Left ventricle myocardium inferior (tissue), 1 donor: ENCODE measurements at places on chromosomes 3 and 15. TPM values are rescaled to one million over a fixed set of nuclear protein-coding genes. Genes with fewer than 3 reads are reported as not detected.

- H3K36me3 ChIP-seq, result no peaks in the 10 kb centered on the region
- H3K27me3 ChIP-seq, result no peaks in the 10 kb centered on the region
- no peak for DNase-seq
- H3K4me3 ChIP-seq, result no peak overlapping the region
- H3K4me1 ChIP-seq, result peaks cover 54% of the 10 kb centered on the region
Observed at GRCh38 chr15:68734352-68734751, 86.3 kb downstream of the ANP32A start.

DNA sequence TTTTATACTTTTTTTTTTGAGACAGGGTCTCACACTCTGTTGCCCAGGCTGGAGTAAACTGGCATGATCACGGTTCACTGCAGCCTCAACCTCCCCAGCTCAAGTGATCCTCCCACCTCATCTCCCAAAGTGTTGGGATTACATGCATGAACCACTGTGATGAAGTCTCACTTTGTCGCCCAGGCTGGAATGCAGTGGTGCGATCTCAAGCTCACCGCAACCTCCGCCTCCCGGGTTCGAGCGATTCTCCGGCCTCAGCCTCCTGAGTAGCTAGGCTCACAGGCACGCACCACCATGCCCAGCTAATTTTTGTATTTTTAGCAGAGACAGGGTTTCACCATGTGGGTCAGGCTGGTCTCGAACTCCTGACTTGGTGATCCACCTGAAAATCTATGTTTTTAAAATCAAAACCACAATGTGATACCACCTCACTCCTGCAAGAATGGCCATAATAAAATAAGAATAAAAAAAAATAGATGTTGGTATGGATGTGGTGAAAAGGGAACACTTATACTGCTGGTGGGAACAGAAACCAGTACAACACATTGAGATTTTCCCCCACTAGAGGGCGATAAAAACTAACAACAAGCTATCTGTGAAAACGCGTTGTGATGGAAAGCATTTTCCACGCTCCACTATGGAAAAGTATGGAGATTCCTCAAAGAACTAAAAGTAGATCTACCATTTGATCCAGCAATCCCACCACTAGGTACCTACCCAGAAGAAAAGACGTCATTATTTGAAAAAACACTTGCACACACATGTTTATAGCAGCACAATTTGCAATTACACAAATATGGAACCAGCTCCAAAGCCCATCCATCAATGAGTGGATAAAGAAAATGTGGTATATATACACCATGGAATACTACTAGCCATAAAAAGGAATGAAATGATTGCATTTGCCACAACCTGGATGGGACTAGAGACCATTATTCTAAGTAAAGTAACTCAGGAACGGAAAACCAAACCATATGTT, 26.8 kb upstream of the OCA2 start:
- DNase-seq, result no peak
- H3K4me3 ChIP-seq, result no peak overlapping the region
- peaks cover 70% of the 10 kb centered on the region for H3K36me3 ChIP-seq

The OCA2 gene
- total RNA-seq, result not detected

- no peak for DNase-seq
- no peak overlapping the region for H3K4me3 ChIP-seq
- no peak overlapping the region for H3K27ac ChIP-seq
- H3K4me1 ChIP-seq, result no peaks in the 10 kb centered on the region
- H3K27me3 ChIP-seq, result no peaks in the 10 kb centered on the region
- H3K36me3 ChIP-seq, result no peaks in the 10 kb centered on the region
Observed at GRCh38 chr3:73739791-73740453, 115.2 kb upstream of the PDZRN3 start.

DNA sequence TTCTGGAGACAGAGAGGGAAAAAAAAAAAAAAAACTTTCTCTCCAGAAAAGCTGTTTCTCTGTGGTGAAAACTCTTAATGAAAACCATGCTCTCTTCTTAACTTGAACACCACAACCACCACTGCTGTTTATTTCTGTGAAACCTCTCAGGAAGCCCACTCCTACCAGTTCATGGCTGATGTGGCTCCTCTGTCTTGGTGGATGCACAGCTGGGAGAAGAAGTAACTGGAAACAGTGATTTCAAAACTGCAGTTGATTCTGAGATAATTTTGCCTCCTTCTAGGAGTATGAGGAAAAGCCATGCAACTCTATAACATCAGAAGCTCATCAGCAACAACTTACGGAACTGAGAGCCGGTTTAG, 40.2 kb upstream of the PYGO1 start:
- H3K4me1 ChIP-seq, result no peaks in the 10 kb centered on the region
- H3K4me3 ChIP-seq, result no peak overlapping the region
- H3K36me3 ChIP-seq, result no peaks in the 10 kb centered on the region
- no peaks in the 10 kb centered on the region for H3K27me3 ChIP-seq
- no peak for DNase-seq

The DNASE1L3 gene
- total RNA-seq, result 4.5 TPM

The FAM174B gene
- total RNA-seq, result 17.1 TPM

The FETUB gene
- total RNA-seq, result not detected

DNA sequence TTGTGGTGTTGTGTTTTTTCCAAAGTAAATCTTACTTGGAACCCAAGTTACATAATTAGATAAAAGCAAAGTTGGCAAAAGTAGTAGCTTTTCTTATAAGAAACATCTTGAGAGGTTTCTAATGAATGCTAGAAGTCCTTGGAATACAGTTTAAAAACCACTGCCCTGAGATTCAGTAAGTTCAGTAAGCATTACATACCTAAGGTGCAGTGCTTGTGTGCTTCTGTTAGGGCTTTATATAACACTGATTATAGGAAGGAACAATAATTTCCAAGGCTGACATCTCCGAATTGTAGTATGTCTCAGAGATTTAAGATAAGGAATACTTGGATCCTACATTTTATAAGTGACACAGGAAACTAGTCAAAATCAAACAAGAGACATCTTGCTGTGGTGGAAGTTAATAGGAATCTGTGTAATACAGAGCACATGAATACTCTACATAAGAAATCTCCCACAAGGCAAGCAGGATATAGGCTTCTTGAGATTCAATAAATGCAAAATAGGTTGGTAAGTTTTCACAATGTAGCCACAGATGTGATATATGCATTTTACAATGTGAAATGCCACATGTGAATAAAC, 268.2 kb downstream of the LSAMP start:
- H3K27me3 ChIP-seq, result no peaks in the 10 kb centered on the region
- no peaks in the 10 kb centered on the region for H3K4me1 ChIP-seq
- DNase-seq, result no peak
- H3K36me3 ChIP-seq, result no peaks in the 10 kb centered on the region
- H3K4me3 ChIP-seq, result no peak overlapping the region

- DNase-seq, result no peak
- no peaks in the 10 kb centered on the region for H3K36me3 ChIP-seq
- H3K4me1 ChIP-seq, result no peaks in the 10 kb centered on the region
- H3K4me3 ChIP-seq, result no peak overlapping the region
- H3K27me3 ChIP-seq, result no peaks in the 10 kb centered on the region
- no peak overlapping the region for H3K27ac ChIP-seq
Observed at GRCh38 chr3:2714834-2715233, 395.3 kb downstream of the IL5RA start.

DNA sequence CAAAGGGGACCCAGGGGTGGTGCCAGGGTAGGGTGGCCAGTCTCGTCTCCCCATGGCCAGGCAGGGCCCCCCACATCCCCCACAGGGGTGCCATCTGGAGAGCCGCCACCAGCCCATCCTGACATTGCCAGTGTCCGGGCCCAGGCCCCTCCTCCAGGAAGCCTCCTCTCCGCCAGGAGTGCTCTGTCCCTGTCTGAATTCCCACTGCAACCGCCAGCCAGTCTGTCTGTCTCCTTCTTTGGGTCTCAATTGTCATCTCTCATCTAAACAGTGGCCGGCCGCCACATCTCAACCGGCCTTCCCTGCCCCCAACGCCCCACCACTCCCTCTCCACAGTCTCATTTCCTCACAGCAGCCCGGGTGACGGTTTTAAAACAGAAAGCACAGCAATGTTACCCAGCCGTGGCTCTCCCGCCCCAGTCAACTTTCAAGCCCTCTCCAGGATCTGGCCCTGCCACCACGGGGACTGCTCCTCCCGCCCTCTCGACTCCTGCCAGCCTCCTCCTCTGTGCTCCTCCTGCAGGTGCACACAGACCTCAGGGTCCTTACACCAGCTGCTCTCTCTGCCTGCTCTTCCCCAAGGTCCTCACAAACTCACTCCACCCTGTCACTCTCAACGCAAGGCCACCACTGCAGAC, 57.0 kb downstream of the IQSEC1 start:
- peaks cover 62% of the 10 kb centered on the region for H3K4me1 ChIP-seq
- H3K27ac ChIP-seq, result peak overlapping the region; percentile 82
- H3K27me3 ChIP-seq, result no peaks in the 10 kb centered on the region
- H3K36me3 ChIP-seq, result no peaks in the 10 kb centered on the region

The SPATA12 gene
- not detected for total RNA-seq

GRCh38 chr15:87527416-87527815, 729.1 kb downstream of the NTRK3 start:
- no peak overlapping the region for H3K4me3 ChIP-seq
- peaks cover 5% of the 10 kb centered on the region for H3K4me1 ChIP-seq
- H3K27ac ChIP-seq, result no peak overlapping the region
- H3K27me3 ChIP-seq, result no peaks in the 10 kb centered on the region
- H3K36me3 ChIP-seq, result no peaks in the 10 kb centered on the region

DNA sequence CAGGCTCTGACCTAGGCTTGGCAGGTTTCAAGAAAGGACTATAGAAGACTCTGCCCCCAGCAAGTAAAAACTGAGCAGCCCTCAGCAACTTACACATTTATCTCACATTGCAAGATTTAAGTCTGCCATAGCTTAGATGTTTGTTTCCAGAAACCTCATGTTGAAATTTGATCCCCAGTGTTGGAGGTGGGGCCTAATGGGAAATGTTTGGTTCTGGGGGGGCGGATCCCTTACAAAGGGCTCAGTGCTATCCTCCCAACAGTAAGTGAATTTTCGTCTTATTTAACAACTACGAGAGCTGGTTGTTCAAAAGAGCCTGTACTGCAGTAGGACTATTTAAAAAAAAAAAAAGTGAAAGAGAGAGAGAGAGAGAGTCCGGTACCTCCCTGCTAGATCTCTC, 125.2 kb upstream of the PROK2 start:
- H3K27ac ChIP-seq, result no peak overlapping the region
- DNase-seq, result no peak
- peaks cover 11% of the 10 kb centered on the region for H3K4me1 ChIP-seq
- no peaks in the 10 kb centered on the region for H3K36me3 ChIP-seq
- peaks cover 39% of the 10 kb centered on the region for H3K27me3 ChIP-seq
- H3K4me3 ChIP-seq, result no peak overlapping the region

DNA sequence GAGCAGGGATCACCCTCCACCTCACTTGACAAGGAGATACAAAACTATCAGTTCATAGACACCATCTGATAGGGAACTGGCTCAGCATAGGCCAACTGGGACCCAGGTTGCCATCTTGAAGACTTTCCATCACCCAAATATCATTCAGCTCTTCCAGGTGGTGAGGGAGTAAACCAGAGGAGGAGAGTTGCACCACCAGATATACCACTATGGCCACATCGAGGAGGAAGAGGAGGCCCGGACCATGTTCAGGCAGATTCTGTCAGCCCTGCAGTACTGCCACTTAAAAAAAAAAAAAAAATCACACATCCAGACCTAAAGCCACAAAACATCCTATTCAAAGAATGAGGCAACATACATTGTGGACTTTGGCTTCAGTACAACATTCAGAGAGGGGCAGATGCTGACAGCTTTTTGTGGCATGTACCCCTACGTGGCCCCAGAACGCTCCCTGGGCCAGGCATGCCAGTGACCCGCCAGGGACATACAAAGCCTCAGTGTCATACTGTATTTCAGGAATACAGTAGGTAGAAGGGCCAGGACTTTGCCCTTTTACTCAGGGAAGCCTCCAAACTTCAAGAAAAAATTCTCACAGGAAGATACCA, 18.4 kb upstream of the EMC3 start:
- H3K4me3 ChIP-seq, result no peak overlapping the region
- H3K27ac ChIP-seq, result no peak overlapping the region
- no peak for DNase-seq
- no peaks in the 10 kb centered on the region for H3K27me3 ChIP-seq
- no peaks in the 10 kb centered on the region for H3K36me3 ChIP-seq
- H3K4me1 ChIP-seq, result peaks cover 19% of the 10 kb centered on the region

The STRC gene
- total RNA-seq, result not detected

DNA sequence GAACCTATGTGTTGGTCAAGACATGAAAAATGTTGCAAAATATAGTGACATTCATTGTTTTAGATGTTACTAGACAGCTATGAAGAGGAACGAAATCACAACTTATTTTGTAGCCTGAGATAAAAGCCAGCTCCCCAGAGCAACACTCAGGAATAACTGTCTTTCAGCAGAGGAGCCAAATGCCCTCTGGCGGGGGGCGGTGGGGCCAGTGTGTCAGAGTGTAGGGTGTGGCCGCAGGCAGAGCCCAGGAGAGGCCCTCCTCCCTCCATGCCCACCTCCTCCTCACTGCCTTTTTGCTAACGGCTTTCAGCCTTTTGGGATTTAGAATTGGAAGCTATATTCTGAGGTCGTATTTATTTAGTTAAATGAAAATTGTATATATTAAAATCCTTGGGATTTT, 16.9 kb downstream of the APOD start:
- H3K27me3 ChIP-seq, result no peaks in the 10 kb centered on the region
- no peaks in the 10 kb centered on the region for H3K36me3 ChIP-seq
- DNase-seq, result no peak
- H3K4me3 ChIP-seq, result no peak overlapping the region
- H3K27ac ChIP-seq, result no peak overlapping the region

DNA sequence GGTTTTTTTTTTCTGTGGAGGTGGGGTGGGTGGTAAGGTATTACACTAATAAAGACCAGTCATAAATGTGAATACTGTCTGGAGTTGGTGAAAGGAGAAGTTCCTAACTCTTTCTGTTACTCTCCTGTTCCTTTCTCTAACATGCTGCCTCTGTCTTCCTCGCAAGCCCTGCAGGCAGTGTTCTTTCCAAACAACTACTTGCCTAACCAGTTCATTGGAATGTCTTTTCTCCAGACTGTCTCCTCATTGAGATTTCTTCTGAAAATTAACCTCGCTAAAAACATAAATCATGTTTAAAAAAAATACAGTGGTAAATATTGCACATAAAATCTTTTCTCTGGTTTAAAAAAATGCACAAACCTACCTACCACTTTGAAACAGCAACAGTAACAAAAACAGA, 135.2 kb downstream of the TP63 start:
- H3K4me3 ChIP-seq, result no peak overlapping the region
- DNase-seq, result no peak
- H3K4me1 ChIP-seq, result no peaks in the 10 kb centered on the region
- H3K27me3 ChIP-seq, result no peaks in the 10 kb centered on the region
- no peak overlapping the region for H3K27ac ChIP-seq

DNA sequence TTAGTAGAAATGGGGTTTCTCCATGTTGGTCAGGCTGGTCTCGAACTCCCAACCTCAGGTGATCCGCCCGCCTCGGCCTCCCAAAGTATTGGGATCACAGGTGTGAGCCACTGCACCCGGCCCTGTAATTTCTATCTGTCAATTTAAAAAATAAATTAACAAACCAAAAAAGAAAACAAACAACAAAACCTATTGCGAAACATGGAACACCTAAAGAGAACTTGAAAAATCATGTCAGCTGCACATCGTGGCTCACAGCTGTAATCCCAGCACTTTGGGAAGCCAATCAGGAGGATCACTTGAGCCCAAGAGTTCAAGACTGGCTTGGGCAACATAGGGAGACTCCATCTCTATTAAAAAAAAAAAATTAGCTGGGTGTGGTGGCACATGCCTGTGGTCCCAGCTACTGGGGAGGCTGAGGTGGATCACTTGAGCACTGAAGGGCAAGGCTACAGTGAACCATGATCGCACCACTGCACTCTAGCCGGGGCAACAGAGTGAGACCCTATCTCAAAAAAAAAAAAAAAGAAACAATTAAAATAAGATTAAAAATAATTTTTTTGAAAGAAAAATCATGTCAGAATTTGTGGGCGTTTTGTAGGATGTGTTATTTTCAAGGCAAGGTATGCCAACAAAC, 19.6 kb downstream of the PARP6 start:
- no peaks in the 10 kb centered on the region for H3K27me3 ChIP-seq
- DNase-seq, result no peak
- H3K36me3 ChIP-seq, result peaks cover 100% of the 10 kb centered on the region
- H3K27ac ChIP-seq, result no peak overlapping the region
